ENCODE measurements at places on chromosomes 6 and 20.

DNA sequence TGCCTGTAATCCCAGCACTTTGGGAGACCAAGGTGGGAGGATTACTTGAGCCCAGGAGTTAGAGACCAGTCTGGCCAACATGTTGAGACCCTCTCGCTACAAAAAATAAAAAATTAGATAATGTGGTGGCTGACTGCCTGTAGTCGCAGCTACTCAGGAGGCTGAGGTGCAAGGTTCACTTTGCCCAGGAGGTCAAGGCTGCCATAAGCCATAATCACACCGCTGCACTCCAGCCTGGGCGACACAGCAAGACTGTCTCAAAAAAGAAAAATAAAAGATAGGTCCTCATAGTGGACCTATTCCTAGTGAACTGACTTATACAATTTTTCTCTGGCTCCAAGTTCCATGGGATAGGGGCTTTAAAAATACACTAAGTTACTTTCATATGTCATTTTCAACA, 41.9 kb downstream of the MRS2 start:
- DNase-seq = no peak

DNA sequence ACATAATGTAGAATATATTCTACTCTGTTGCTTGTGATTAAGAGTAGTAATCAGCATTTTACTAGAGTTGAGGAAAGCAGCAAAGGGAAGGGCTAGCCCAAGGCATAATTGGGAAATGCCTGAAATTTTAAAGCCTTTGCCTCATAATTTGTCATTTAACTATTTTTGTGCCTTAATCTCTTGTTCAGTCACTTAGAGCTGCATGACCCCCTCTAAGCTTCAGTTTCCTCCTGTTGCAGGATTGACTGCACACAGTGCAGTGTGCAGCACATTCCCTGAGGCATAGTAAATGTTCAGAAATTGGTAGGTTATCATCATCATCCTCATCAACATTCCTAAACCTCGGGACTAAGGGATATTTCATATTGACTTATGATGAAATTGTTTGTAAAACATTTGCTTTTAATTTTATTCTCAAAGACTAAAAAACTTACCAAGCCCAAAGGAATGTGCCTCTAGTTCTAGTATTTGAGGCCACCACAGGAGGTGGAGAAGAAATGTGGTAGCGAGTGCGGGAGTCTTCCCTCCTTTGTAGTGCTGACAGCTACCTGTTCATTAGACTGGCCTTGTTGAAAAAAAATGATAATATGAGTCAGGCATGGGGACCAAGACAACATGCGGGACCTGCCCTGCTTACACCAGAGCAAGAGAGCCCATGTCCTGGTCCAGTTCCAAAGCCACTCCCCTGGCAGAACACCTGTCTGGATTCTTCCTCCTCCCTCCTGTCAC, 14.8 kb upstream of the TENT5A start:
- DNase-seq = no peak

GRCh38 chr6:168232528-168232927, 87.0 kb downstream of the DACT2 start:
- no peak for DNase-seq

GRCh38 chr6:125310994-125311649, 9.4 kb upstream of the HDDC2 start:
- DNase-seq = no peak

- DNase-seq = no peak
These were observed 3.1 kb upstream of the HINT3 start for GRCh38 chr6:125953502-125953875.

Data from stimulated activated CD8-positive, alpha-beta memory T cell treated with anti-CD3 and anti-CD28 coated beads, Interleukin-15, amount 100 ng/mL, for 24 hours (primary cell).